RWPE1 (cell line): ENCODE measurements at places on chromosomes 2 and 18.

DNA sequence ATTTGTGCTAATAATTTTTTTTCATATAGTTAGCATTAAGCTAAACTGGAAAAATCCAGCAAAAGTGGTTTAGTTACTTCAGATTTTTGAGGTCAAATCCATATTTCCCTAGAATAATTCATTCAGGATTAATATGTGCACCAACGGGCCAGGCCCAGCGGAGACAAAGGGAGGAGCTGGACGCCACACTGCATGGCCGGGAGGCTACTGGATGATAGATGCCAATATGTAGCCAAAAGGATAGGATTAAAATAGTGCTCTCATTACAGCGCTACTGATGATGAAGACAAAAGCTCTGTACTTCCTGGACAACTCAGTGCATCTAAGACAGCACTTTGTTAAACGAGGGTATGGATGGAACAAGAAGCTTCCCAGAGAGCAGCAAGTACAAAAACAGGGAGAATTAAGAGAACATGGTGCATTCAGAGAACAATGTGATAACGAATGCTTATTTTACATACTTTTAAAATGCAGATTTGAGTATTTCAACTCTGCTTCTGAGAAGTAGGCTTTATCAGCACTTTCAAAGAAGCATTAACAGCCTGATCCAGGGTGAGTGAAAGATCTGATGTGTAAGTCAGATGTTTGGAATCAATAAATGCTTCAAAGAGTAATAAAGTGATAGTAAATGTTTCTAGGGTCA, 39.8 kb downstream of the PPP4R1 start:
- no peak for DNase-seq

DNA sequence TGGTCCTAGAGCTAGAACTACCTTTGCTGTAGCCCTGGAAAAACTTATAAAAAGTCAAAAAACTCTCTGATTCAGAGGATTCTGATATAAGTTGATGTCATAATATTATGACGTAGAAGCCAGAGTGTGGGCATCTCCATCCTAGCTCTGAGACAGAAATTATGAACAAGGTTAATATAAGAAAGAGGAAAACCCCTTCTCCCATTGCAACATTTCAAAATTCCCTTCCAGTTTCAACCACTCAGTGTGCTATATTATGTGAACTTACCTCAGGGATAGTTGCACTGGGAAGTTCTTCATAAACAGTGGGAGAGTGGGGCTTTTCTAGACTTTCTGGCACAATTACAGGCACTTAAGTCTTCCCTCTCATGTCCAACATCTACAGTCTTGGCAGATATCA, 171.6 kb downstream of the PIK3C3 start:
- DNase-seq = no peak

DNA sequence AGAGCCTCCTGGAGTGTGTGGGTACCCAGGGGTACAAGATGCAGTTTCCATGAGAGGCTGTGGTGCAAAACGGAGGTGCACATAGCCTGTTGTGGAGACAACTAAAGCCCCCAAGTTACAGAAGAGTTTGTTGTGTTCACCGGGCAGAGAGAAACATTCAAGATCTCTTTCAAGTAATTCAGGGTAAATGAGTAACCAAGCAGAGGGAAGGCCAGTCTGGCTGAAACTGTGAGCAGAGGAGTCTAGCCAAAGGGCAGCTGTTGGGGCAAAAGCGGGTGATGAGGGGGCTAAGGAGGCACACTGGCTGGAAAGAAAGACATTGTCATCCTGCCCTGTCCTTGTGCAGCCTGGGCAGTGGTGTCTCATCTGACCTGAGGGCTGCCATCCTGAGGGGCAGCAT, 52.0 kb downstream of the CXCR4 start:
- DNase-seq = no peak

DNA sequence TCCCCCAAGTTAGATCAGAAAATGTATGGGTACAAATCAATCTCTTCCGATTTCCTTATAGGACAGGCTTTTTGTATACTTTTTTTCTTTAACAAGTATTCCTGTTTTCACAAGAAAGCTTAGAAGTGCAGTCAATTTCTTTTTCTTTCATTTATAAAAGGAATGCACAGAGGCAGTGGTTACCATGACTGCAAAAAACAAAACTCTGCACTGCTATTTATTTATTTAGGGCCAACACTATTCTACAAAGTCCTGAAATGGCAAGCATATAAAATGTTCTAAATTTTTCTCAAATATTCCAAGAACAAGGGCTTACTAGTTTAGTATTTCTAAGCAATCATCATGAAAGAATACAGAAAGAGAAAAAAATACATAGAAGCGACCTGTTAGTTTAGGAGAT, 22.2 kb downstream of the ATAD2B start:
- no peak for DNase-seq

- DNase-seq = no peak
Measured at GRCh38 chr2:218021536-218022071, 18.8 kb upstream of the TNS1 start.

DNA sequence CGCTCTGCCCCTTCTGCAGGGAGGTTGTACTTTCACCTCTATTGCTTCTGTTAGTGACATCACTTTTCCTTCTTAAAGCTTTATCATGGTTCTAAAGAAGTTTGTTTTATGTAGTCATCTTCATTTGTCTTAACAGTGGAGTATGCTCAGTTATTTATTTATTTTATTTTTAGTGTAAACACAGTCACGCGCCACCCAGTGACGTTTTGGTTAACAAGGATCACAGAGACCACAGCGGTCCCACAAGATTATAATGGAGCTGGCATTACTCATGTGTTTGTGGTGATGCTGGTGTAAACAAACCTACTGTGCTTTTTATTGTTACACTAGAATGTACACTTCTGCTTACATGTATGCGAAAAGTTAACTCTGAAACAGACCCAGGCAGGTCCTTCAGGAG, 89.9 kb downstream of the SOX11 start:
- no peak for DNase-seq

GRCh38 chr18:3048121-3048520, 35.2 kb upstream of the LPIN2 start:
- no peak for DNase-seq

- peak; percentile 84 for DNase-seq
Measured at GRCh38 chr2:235605312-235606003, 111.6 kb downstream of the AGAP1 start.

- DNase-seq = no peak
Measured at GRCh38 chr2:30963184-30963583, 155.9 kb upstream of the CAPN13 start.

- DNase-seq = no peak
Measured at GRCh38 chr2:58514252-58514651, 273.1 kb upstream of the FANCL start.

GRCh38 chr2:38528008-38528442, 74.7 kb downstream of the HNRNPLL start:
- DNase-seq = peak; percentile 49

GRCh38 chr2:241871538-241872312, 2.2 kb downstream of the RTP5 start:
- DNase-seq = no peak

GRCh38 chr2:165499131-165499530, 29.6 kb downstream of the CSRNP3 start:
- no peak for DNase-seq

GRCh38 chr18:57029761-57030160, 117.1 kb upstream of the BOD1L2 start:
- DNase-seq = no peak
